ENCODE measurements at places on chromosomes 6 and 20. TPM values are rescaled to one million over a fixed set of nuclear protein-coding genes. Genes with fewer than 3 reads are reported as not detected.

IL17A gene
- not detected for total RNA-seq

LTB gene
- total RNA-seq, result not detected

SLC22A2 gene
- not detected for total RNA-seq

PTGIS gene
- total RNA-seq, result 7.5 TPM

SLC13A3 gene
- 13.1 TPM for total RNA-seq

FOXS1 gene
- not detected for total RNA-seq

TTLL9 gene
- 4.4 TPM for total RNA-seq

SYCP2L gene
- 11.9 TPM for total RNA-seq

CCN6 gene
- total RNA-seq, result not detected

IMPG1 gene
- total RNA-seq, result not detected

ELOVL4 gene
- 29.1 TPM for total RNA-seq

RPS21 gene
- 486 TPM for total RNA-seq

TBX18 gene
- 2.2 TPM for total RNA-seq

ATP6V1G2 gene
- 58.8 TPM for total RNA-seq

SNX3 gene
- total RNA-seq, result 93.9 TPM

CLPSL2 gene
- total RNA-seq, result not detected

MOXD1 gene
- total RNA-seq, result 26.9 TPM

CDC5L gene
- total RNA-seq, result 43.8 TPM

KIAA1586 gene
- 81.4 TPM for total RNA-seq

CCHCR1 gene
- total RNA-seq, result 14.1 TPM

OTOR gene
- 1.9 TPM for total RNA-seq

SNPH gene
- total RNA-seq, result 22.2 TPM

SAMD10 gene
- 10.0 TPM for total RNA-seq

TLDC2 gene
- total RNA-seq, result not detected

SIRPA gene
- 5.6 TPM for total RNA-seq

GSTA1 gene
- total RNA-seq, result not detected

HCRTR2 gene
- total RNA-seq, result 14.1 TPM

MAD2L1BP gene
- 20.7 TPM for total RNA-seq

EPB41L2 gene
- 64.5 TPM for total RNA-seq

ZNF334 gene
- total RNA-seq, result 37.6 TPM

VSX1 gene
- not detected for total RNA-seq

ADGB gene
- 0.31 TPM for total RNA-seq

PDYN gene
- 1.6 TPM for total RNA-seq

GSTA3 gene
- total RNA-seq, result not detected

PPIL6 gene
- total RNA-seq, result 24.1 TPM

TMEM244 gene
- not detected for total RNA-seq

LRFN2 gene
- total RNA-seq, result 31.6 TPM

RFX6 gene
- not detected for total RNA-seq

NRN1 gene
- total RNA-seq, result 13.1 TPM

JPH2 gene
- total RNA-seq, result not detected

SLC17A1 gene
- not detected for total RNA-seq

Measured in parietal lobe (tissue), 2 donors.